ENCODE measurements at places on chromosomes 2 and 18. TPM values are rescaled to one million over a fixed set of nuclear protein-coding genes. Genes with fewer than 3 reads are reported as not detected.

GRCh38 chr18:50289108-50289443 lies 1.6 kb upstream of the CXXC1 start:
- no peak for DNase-seq

GRCh38 chr2:215906458-215906857 lies 106.9 kb downstream of the MREG start:
- no peak for DNase-seq

GRCh38 chr2:60383401-60384143 lies 169.9 kb downstream of the BCL11A start:
- DNase-seq, result no peak

DNA sequence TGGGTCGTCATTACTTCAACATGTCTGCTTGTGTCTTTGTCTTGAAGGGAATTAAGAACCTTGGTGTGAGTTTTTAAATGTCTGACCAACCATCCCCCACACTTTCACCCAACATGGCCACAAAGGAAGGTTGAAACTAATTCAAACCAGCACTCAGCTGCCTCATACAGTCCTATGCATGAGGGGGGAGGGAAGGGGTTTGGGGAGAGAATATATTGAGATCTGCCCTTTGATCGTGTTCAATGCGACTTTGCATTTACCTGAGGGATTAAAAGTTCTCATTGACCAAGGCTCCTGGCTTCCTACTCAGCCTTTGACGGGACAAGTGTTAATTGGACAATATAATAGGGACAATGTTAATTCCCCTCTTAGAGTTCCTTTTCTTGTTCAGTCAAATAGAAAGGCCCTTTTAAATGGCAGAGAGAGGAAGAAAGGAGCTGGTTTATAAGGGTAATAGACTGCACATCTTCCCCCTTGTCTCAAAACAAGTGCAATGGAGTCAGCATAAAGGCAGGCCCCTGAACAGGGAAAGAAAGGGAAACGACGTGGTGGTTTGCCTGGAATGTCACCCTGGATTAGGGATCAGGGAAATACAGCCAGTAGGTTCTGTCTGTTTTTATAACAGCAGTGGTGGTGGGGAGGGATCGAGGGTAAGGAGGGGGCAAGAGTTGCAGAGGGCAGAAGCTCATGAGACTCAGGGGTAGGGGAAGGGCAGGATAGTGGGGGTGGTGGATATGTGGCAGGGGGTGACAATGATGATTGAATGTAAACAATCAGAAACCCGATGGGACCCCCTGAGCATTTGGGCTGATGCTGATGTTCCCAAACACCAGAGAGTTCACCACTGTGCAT lies 198.7 kb downstream of the MYCN start:
- DNase-seq, result no peak

GRCh38 chr18:14189858-14190257 lies 57.6 kb upstream of the ZNF519 start:
- peak; percentile 10 for DNase-seq

- no peak for DNase-seq
These were observed 128.6 kb downstream of the BIRC6 start for GRCh38 chr2:32485399-32485798.

- no peak for DNase-seq
These were observed 210.1 kb upstream of the RND3 start for GRCh38 chr2:150697596-150697995.

GRCh38 chr2:73870084-73870483 lies 22.7 kb upstream of the ACTG2 start:
- no peak for DNase-seq

- no peak for DNase-seq
These were observed 137.0 kb upstream of the CTNNA2 start for GRCh38 chr2:79375817-79376216.

DNA sequence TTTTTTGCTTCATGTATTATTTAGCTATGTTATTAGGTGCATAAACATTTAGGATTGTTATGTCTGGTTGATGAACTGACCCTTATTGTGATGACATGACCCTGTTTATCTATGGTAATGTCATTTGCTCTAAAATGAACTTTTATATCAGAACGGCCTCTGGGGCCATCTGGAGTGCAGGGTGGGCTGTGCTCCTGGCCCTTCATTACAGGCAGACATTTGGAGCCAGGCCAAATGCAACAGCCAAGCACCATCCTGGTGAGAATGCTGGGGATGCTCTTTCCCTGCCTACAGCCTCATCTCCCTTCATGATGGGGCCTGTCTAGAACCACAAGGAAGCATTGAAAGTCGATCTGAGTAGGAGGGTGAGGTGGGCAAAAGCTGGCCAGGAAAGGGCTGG lies 38.0 kb downstream of the HJURP start:
- DNase-seq, result no peak

- no peak for DNase-seq
These were observed 39.7 kb downstream of the CDH19 start for GRCh38 chr18:66564236-66564635.

GRCh38 chr2:176653479-176654443 lies 384.5 kb downstream of the MTX2 start:
- no peak for DNase-seq

GRCh38 chr2:55985406-55985805 lies 61.8 kb upstream of the EFEMP1 start:
- DNase-seq, result no peak

GRCh38 chr18:67074309-67074708 lies 442.2 kb downstream of the DSEL start:
- no peak for DNase-seq

DNA sequence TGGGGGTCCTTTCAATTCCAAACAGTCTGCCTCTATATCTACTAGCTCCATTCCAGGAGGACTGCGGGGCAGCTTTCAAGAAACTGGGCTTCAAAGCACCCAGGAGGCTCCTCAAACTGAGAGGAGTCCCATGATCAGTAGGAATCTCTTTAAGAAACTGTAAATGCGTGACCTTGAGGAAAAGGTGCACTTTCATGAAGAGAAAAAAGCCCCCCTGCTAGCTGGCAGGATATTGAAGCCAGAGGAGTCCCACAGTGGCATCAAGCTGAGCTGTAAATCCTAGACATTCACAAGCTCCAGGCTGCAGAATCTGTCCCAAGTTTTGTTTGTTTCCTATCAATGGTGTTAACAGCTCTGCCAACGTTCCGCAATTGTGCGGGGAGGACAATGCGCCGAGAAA lies 790.1 kb downstream of the SLC4A3 start:
- no peak for DNase-seq

DNA sequence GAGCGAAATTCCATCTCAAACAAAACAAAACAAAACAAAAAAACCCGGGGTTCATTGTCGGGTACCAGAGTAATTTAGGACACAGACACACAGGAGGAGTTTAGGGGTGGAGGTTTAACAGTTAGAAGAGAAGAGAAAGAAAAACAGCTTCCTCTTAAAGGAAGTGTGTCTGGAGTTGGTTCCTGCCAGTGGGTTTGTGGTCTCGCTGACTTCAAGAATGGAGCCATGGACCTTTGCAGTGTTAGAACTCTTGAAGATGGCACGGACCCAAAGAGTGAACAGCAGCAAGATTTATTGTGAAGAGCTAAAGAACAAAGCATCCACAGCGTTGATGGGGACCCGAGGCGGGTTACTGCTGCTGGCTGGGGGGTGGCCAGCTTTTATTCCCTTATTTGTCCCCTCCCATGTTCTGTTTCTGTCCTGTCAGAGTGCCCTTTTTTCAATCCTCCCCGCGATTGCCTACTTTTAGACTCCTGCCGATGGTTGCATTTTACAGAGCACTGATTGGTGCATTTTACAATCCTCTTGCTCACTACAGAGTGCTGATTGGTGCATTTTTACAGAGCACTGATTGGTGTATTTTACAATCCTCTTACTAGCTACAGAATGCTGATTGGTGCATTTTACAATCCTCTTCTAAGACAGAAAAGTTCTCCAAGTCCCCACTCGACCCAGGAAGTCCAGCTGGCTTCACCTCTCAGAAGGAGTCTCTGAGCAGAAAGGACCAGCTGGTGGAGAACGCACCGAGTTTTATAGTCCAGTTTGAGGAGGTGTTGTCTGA lies 28.7 kb upstream of the ATP8B1 start:
- no peak for DNase-seq

The PAIP2B gene
- total RNA-seq, result 0.87 TPM

The DSEL gene
- 7.1 TPM for total RNA-seq

The RIT2 gene
- not detected for total RNA-seq

The SNED1 gene
- total RNA-seq, result 0.22 TPM

The HOXD9 gene
- total RNA-seq, result 9.8 TPM

The ASB18 gene
- not detected for total RNA-seq

The FLACC1 gene
- 0.22 TPM for total RNA-seq

The SCYGR4 gene
- not detected for total RNA-seq

The RBM44 gene
- total RNA-seq, result 0.14 TPM

The FBXO36 gene
- 1.8 TPM for total RNA-seq

The ABCG5 gene
- not detected for total RNA-seq
